Effector CD8-positive, alpha-beta T cell (primary cell): ENCODE measurements at places on chromosomes 7 and 10.

GRCh38 chr7:142569851-142570250, 179.4 kb upstream of the PRSS1 start:
- DNase-seq = no peak

DNA sequence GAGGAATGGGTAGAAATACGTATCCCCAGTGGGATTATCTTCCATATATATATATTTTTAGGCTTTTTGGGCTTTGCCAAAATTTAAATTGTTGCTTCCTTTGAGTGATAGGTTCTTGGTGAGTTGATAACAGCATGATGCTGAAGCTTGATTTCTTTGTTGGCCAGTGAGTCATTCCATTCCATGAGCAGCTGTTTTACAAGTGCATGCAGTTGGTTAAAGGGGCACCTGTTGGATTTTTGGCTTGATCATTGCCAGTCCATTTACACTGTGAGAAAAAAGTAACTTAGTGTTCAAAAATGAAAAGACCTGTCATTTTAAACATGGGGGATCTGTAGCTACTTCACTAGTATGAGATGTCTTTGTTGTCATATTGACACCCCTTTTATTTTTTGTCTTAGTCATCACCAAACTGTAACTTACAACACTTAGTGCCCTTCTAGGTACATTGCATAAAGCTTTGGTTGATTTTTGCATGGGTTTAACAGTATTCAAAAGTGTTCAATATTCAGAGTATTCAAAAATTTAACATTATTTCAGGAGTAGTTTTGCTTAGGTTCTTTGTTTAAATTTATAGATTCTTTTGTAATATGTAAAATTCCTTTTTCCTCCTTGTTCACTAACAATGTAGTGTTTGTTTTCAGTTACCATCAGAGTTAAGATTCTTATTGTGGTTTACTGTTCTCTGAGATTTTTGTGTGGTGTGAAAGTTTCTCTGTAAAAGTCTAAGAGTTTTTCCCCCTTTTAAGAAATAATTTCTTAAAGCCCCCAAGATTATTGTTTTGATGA, 8.8 kb downstream of the AKAP9 start:
- no peak for DNase-seq

- no peak for DNase-seq
Measured at GRCh38 chr10:76548716-76549115, 1088.9 kb downstream of the KCNMA1 start.

GRCh38 chr7:100818366-100818765, 9.0 kb downstream of the EPHB4 start:
- DNase-seq = no peak

- DNase-seq = no peak
Measured at GRCh38 chr7:12137283-12137682, 73.8 kb upstream of the TMEM106B start.

DNA sequence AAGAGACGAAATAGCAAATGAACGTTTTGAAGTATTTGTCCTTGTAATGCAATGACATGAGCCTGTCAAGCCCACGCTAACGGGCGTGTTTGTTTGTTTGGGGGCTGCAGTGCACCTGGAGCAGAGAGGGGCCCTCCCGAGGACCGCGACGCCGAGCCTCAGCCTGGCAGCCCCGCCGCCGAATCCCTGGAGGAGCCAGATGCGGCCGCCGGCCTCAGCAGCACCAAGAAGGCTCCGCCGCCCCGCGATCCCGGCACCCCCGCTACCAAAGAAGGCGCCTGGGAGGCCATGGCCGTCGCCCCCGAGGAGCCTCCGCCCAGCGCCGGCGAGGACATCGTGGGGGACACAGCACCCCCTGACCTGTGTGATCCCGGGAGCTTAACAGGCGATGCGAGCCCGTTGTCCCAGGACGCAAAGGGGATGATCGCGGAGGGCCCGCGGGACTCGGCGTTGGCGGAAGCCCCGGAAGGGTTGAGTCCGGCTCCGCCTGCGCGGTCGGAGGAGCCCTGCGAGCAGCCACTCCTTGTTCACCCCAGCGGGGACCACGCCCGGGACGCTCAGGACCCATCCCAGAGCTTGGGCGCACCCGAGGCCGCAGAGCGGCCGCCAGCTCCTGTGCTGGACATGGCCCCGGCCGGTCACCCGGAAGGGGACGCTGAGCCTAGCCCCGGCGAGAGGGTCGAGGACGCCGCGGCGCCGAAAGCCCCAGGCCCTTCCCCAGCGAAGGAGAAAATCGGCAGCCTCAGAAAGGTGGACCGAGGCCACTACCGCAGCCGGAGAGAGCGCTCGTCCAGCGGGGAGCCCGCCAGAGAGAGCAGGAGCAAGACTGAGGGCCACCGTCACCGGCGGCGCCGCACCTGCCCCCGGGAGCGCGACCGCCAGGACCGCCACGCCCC, 118.5 kb downstream of the CYTH3 start:
- DNase-seq = no peak

DNA sequence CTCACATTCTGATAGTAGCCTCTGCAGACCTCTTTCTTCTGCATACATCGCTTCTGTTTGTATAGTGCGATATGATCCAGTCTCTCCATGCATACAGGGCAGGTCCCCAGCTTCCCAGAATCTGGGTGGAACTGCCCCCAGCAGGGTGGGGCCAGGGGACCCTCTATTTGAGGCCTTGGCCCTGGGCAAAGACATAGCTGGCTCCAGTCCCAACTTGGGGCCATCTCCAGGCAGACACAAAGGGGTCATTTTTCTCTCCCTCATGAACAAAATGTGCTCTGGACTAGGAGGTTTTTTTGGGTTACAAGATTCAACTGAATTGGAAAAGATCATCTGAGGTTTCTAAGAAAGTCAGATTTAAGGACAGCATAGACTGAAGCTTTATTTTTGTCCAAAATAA, 21.1 kb upstream of the HSPA12A start:
- no peak for DNase-seq
